ENCODE measurements at places on chromosomes 11 and 22.

- no peak for DNase-seq
Measured at GRCh38 chr11:36034551-36035331, 90.9 kb downstream of the LDLRAD3 start.

- DNase-seq = no peak
Measured at GRCh38 chr11:58061813-58062212, 31.1 kb downstream of the OR6Q1 start.

DNA sequence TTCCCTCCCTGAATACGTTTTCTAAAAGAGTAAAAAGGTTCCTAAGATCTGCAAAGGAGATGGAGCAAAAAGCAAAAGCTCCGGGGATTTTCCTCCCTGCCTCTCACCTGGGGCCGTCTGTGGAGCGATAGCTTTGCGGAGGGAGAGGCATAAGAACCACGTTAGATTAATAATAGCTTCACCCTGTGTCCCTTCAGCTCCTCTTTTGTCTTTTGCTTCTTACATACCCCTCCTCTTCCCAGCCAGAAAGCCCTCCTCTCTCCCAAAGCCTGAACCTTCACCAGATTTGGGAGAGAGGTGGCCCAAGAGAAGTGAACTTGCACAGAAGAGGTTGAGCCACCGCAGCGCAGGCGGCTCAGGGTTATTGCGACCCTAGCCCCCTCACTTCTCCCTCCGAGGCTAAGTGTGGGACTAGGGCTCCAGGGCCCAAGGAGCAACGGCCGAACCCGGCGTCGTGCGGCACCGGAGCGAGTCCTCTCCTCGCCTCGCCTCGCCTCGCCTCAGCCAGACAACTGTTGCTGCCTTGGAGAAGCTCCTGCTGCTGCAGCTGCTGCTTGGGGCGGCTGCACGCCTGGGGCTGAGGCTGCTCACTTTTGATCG, 97.6 kb upstream of the HSD17B12 start:
- no peak for DNase-seq

DNA sequence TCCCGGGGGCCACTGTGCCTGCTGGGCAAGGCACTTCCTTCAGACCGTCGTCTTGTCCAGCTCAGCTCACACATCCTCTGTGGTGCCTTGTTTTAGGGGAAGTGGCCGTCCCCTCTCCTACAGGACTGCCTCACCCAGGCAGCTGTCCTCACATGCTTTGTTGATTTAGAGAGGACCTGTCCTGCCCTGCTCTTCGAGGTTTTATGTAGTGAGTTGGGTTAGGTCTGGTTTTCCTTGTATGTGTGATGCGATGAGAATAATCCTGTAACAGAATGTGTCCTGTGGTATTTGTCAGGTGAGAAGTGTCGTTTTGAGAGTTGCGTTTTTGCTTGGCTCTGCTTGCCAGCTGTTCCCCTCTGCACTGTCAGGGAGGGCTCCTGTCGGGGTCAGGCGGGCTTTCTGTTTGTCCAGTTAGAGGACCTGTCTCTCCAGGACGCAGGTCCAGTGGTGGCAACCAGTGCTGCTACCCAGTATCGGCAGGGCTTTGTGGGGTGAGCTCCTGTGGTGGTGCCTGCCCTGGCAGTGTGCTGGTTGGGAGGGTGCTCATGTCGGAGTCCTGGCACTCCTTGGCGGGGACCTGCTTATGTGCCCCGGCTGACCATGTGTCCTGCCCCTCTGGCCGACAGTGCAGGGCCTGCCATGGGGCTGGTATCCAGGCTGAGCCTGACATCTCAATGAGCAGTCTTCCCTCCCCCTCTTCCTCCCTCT, 41.3 kb downstream of the MUC6 start:
- no peak for DNase-seq

GRCh38 chr22:46791201-46791731, 28.8 kb downstream of the TBC1D22A start:
- DNase-seq = peak; percentile 88

- no peak for DNase-seq
Measured at GRCh38 chr22:44739024-44739423, 13.4 kb upstream of the ARHGAP8 start.

DNA sequence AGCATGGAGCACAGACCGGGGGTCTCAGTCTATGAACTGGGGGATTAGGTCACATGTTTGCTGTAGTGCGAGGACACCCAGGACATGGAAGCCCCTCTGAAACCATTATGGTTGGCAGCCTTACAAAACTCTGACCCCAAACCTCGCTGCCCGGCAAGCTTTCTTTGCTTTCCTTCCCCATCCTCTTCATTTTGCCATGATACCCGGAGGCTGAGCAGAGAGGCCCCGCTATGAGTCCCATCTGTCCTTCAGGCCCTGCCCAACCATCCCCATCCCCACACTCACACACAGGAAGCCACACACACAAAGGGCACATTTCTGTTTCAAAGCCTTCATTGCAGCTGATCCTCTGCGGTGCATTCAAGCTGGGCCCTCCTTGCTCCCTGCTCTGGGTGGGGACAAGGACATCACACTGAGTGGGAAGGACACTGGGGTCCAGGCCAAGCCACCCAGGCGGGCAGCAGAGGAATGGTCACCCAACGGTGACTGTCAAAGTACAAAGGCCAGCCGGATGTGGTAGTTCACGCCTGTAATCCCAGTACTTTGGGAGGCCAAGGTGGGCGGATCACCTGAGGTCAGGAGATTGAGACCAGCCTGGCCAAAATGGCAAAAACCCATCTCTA, 176.5 kb downstream of the CTTN start:
- DNase-seq = no peak

DNA sequence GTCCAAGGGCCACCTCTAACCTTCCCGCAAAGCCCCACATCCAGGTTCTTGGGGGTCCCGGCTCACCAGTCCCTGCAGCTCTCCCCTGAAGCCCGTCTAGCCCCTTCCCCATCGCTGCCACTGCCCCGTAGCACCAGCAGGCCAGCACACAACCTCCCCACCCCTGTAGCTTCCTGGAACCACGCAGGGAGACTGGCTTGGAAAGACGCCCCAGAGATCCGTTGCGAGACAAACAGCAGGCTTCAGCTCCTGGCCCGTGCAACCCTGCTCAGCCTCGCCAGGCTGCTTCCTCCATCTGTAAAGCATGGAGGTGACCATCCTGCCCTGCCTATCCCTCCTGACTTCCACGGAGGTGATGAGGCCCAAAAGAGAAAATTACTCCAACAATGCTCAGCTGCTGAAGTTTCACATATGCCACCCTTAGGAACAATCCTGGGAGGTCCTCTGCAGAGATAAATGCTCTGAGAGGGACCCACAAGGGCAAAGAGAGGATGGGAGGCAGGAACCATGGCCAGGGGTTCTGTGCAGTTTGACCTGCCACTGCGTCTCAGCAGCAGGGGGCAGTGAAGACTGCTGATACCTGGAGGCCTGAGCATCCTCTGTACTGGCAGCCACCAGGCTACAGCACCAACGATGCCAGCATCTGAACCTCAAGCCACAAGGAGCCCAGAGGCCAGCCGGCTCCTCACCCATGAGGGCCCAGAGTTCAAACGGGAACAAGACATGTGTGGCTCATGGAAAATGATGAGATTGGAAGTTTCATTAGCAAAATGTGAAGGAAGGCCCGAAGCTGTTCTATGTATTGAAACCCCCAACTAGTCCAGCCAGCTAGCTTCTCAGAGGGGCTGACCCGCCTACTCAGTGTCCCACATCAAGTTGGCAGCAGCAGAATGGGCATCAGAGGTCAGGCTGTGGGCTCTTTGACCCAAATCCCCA, 16.1 kb downstream of the DGCR2 start:
- peak; percentile 64 for DNase-seq

GRCh38 chr22:17460895-17461294, 91.6 kb downstream of the CECR2 start:
- DNase-seq = no peak

- no peak for DNase-seq
Measured at GRCh38 chr22:44326491-44326885, 13.7 kb upstream of the SHISAL1 start.

DNA sequence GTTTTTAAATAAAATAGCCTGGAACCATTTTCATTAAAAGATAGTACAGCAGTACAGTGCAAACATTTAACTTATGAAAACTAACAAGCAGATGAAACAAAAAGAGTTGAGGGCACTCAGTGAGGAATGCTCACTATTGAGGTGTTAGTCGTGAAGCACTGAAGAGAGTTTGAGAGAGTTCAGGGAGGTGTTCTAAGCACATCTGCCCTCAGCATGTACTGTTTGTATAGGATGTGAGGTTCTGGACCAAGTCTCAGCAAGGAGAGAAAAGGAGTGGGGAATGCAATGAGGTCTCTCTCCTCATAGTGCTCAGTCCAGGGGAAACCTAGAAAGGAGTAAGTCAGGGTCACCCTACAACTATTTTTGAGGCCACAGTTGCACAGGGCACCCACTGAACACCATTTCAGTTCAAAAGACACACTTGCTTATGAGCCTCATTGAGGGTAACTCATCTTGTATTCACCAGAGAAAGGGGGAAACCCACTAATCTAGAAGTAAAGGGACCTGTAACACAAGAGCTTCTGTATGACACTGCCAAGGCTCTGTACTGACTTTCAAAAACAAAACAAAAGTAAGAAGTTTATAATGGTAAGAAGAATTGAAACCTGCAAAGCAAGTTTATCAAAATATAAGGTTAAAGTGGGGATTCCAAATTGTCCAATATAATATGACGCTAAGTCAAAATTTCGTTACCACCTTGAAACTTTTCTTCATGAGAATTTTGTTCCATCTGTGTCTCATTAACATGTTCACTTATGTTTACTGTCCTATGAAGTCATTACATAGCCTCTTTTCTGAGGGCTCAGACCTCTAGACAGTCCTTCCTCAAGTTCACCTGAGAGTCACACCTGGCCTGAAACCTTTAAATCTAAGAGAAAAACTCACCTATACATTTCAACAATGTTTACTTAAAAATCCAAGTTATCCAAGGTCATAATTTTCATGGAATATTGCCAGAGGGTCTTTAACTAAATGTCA, 275.3 kb downstream of the ETS1 start:
- DNase-seq = no peak

GRCh38 chr11:99683933-99684332, 663.2 kb downstream of the CNTN5 start:
- DNase-seq = no peak

DNA sequence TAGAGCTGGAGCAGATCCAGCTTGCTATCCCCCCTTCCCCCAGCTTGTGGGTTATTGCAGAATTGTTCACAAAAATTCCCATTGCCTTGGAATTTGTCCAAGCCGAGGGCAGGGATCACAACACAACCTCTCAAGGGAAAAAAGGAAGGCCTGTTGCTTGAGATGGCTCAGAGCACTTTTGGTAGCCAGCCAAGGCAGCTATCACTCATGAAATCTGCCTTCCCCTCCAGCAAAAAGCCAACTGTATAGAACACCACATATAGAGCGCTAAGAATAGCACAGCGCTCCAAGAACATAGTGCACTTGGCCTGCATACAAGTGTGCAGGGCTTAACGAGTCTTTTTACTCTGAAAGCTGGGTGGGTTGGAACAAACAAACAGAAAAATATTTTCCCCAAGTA, 46.2 kb downstream of the FAM83F start:
- DNase-seq = no peak

- no peak for DNase-seq
Measured at GRCh38 chr22:46490538-46490937, 46.9 kb downstream of the CELSR1 start.

DNA sequence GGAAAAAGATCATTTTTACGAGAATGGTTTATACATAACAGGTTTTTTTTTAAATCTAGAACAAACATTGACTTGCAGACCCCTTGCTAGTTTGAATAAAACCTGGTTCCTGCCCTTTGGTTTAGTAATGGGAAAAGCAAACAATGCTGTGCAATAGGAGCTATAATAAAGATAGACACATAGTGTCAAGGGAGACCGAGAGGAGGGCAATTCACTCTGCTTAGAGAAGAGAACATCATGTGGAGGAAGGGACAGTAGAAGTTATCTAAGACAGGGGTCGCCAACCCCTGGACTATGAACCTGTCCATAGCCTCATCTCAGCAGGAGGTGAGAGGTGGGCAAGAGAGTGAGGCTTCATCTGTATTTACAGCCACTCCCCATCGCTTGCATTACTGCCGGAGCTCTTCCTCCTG, 7.0 kb upstream of the RDX start:
- DNase-seq = no peak

DNA sequence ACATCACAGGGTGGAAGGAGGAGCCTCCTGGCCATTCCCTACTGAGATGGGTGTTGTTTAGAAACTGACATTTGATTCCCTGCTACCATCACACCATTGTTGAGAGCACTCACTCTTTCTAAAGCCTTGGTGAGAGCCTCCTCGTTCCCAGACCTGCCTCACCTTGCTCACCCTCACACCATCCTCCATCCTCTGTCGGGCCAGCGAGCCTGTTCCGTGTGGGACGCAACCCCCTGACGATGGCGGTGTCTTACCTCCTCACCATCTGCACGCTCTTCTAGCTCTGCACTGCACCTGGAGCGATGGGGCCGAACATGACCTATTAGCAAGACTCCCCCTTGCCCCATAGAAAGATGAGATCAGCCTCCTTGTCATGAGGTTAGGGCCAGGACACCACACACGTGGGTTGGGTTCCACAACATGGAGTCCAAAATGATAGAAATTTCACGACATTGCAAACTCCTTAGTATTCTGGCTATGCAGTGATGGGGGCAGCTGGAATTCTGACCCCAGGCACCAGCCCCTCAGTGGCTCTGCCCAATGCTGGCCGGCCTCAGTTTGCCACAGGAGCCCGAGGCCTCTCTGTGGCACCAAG, 1017.9 kb downstream of the TBC1D22A start:
- no peak for DNase-seq

DNA sequence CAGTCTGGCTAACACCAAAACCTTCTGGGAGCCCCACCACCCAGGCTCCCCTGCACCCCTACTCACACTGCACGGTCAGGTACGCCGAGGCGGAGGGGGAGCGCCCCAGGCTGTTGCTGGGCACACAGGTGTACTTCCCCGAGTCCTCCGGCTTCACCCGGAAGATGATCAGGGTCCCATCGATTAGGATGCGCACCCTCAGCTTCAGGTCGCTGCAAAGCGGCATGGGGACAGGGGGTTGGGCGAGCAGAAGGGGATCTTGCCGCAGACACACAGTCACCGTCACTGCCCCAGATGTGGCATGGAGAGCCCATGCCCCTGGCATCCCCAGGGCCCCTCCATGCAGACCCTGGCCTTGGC, 21.2 kb downstream of the IGSF9B start:
- no peak for DNase-seq

- no peak for DNase-seq
Measured at GRCh38 chr11:11701070-11701469, 79.3 kb upstream of the GALNT18 start.

DNA sequence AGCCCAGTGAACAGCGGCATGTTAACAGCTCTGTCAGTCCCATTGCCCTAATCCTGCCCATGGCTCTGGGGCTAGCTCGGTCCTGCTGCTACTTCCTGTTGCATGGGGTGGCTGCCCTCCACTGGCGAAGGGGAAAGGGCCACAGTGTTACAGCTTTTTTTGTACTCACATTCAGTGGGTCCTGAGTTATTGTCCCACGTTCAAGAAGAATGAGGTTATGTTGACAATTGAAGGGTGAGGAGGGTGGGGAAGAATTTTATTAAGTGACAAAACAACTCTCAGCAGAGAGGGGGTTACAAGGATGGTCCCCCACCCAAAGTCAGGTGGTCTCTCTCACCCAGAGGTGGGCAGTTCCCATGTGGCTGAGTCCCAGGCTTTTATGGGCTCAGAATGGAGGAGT, 17.7 kb upstream of the MS4A7 start:
- DNase-seq = no peak

GRCh38 chr22:38177926-38178604, 3.6 kb downstream of the PLA2G6 start:
- no peak for DNase-seq

- no peak for DNase-seq
Measured at GRCh38 chr11:23473782-23474181, 613.5 kb upstream of the CCDC179 start.
